Activated gamma-delta T cell (primary cell): ENCODE measurements at places on chromosomes 16 and 17.

DNA sequence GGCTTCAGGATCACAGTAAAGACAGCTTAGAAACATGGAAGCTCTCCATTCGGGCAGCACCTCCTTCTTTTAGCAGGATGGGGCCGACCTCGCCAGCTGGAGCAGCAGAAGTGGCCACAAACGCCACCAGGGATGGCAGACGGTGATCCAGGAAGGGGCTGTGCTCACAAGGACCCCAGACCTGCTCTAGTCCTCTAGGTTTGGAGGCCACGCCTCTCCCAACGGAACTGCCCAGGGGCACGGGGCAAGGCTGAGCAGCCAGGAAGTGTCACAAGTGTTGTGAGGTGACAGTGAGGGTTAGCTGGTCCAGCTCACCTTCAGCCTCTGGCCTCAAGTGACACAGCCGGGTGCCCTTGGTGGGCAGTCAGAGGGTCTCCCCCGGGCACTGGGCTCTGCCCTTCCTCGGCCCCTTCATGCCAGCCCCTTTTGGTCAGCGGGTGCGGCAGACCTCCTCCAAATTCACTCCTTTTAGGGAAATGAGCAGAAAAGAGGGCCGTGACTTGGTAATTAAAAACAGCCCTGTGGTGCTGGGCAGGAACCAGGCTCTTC lies 20.4 kb downstream of the CEP295NL start:
- DNase-seq = no peak

- DNase-seq = no peak
Measured at GRCh38 chr17:50238601-50239280, 35.5 kb upstream of the TMEM92 start.

- no peak for DNase-seq
Measured at GRCh38 chr17:15883617-15884111, 61.3 kb upstream of the ADORA2B start.

DNA sequence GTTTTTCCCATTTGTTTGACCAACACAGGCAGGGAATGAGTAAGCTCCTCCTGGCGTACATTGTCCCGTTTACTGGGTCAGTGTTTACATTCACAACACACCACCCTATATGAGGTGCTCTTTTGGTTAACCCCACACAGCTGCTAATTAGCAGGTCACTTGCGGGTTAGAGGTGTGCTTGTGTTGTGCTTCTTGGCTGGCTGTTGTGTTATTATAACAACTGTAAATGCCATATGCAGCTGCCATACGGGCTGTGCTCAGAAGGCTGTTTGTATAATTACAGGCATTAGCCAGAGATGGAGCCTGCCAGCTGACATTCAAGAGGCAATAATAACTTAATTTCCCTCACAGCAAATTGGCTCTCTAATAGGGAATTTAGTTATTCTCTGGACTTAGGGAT lies 205.1 kb upstream of the ELAC2 start:
- no peak for DNase-seq

DNA sequence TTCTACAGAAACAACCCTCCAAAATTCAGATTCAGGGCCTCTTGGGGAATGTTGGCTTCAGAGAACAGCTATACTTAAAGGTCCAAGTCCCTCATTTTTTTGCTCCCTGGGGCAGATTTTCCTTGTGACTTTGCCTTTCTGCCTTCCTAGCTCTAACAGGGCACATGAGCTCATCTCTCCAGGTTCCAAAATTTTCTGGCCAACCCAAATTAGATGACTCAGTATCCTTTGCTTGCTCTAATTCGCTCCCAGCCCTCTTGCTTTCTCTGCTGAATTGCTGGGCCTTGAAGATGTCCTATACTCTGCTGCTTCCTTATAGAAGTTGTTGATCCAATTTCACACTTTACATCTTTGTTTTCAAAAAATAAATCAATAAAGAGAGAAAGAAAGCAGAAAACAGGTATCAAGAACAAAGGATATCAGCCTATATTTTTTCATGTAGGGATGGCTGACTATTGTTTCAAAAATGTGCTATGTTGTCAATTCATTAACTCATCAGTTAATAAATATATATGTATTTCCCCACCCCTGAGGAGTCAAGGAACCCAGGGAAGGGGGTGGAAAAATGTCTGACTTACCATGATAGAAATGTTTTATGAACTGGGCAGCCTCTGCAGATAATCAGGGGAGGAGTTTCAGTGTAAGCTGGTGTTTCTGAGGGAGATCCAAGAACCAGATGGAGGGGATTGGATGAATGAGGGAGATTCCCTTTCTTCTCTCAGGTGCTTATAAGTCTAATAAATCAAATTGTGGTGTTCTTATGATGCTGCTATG lies 1.0 kb upstream of the KRTAP4-2 start:
- no peak for DNase-seq
